Fibroblast of skin of left quadriceps (primary cell): ENCODE measurements at places on chromosomes 11 and 22.

- DNase-seq = no peak
These were observed 15.8 kb downstream of the IL17RA start for GRCh38 chr22:17100621-17101020.

DNA sequence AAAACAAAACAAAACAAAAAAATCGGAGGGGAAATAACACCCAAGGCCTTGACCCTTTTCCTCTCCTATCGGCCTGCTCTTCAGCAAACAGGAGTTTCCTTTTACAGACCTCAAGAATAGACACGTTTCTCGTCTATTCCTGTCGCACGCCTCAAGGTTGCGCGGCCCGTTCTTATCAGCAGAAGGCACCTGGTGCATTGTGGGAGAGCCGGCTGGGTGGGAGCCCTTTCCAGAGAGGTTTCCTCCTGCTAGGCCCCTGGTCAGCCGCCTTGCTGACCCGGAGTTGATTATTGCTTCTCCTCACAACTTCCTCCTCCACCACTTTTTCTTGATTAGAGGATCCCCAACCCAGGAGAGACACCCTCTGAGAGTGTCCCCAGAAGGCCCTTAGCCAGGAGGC, 497.3 kb downstream of the MIAT start:
- DNase-seq = no peak

DNA sequence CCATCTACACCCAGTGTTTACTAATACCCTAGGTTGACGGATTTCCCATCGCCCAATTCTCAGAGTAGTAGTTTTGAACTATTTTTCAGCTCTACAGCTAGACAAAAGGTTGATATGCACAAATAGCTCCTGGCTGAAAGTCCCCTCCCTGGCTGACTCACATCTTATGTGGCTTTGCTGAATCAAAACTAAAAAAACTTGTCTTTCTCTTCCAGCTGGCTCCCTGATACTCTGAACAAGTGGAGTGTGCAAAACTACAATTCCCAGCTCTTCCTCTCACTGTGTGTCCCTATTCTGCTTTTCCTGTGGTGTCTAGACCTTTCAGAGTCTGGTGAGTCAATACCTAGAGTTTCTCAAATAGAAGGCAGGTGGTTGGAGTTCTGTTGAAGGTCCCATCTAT, 12.7 kb upstream of the LARGE1 start:
- no peak for DNase-seq

- DNase-seq = no peak
These were observed 1457.0 kb downstream of the BRD1 start for GRCh38 chr22:48370508-48371325.
